ENCODE measurements at places on chromosomes 16 and 17. TPM values are rescaled to one million over a fixed set of nuclear protein-coding genes. Genes with fewer than 3 reads are reported as not detected.

DNA sequence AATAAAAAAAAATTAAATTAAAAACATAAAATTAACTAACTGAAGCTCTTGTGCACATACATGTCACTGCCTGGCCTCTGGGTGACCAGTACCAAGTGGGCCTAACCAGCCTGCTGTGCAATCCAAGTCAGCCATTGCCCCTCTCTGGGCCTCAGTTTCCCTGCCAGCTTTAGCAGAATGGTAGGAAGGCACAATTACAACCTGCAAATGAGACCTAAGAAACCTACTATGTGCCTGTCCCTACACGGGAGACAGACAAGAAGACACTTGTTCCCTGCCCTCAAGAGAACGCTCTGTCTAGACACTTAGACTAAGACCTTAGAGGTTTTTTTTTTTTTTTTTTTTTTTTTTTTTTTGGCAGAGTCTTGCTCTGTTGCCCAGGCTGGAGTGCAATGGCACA lies 1.7 kb downstream of the CIAPIN1 start:
- no peak for DNase-seq

Gene C17orf100
- 1.5 TPM for total RNA-seq

DNA sequence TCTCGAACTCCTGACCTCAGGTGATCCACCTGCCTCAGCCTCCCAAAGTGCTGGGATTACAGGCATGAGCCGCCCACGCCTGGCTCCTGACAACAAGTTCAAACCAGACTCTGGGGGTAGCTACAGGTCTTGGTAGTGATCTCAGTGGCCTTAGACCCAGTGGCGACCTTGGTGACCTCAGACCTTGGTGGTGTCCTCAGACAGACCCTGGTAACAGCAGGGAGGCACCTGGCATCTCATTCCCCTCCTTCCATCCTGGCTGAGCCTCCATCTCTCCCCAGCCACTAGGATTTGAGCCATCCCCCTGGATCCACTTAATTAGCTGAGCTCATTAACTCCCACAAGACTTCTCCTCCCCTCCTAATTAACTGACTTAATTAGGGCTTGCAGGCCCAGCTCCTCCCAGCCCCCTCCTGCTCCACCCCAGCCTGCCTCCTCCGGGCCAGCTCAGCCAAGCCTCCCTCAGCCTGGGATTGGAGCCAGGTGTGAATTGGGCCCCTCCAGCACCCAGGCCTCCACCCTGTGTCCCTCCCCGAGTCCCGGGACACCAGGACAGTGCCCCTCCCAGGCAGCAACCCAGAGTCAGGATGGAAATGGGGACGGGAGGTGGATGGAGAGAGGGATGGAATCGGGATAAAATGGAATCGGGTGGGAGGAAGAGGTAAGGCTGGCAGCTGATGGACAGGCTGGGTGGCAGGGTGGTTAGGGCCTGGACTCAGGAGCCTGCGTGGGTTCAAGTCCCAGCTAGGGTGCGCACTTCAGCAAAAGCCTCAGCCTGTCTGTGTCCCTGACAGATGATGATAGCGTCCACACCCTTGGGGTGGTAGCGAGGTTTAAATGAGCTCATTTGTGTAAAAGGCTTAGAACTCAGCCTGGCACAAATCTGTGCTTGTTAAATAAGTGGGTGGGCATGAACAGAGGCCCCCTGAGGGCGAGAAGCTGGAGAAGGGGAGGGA lies 11.2 kb upstream of the SBK1 start:
- DNase-seq, result no peak

DNA sequence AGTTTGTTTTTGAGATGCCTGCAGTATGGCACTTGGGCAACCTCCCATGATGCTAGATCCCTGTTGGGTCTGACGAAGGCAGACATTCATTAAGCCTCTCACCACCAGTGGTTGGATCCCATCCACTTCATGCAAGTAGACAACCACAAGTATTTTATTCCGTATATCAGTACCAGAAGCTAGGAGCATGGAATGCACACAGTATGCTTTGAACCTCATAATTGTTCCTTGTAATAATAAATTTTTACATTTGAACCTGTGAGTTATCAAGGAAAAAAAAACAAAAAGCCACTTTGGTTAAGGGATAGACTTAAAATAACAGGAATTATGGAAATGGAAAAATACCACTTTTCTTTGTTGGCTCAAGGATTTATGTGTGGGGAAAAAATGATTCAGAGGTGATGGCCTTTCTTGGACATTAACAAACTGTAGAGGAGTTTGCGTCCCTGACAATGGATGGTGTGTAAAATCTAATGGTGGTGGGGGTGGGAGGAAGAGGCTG lies 107.1 kb upstream of the KCNJ16 start:
- no peak for DNase-seq

Gene AGRP
- total RNA-seq, result not detected

Gene CACNG1
- not detected for total RNA-seq

Gene NLRC3
- not detected for total RNA-seq

- DNase-seq, result peak; percentile 16
Measured at GRCh38 chr16:57245472-57246113, 534 bp downstream of the ARL2BP start.

- no peak for DNase-seq
Measured at GRCh38 chr17:79742951-79743476, 12.3 kb downstream of the ENPP7 start.
